Activated naive CD8-positive, alpha-beta T cell treated with anti-CD3 and anti-CD28 coated beads, Interleukin-2, amount 10 ng/mL, durations not matched to agents 7 days and 5 days (primary cell): ENCODE measurements at places on chromosomes 12 and 14. TPM values are rescaled to one million over a fixed set of nuclear protein-coding genes. Genes with fewer than 3 reads are reported as not detected.

GRCh38 chr14:69652942-69653684 lies 41.7 kb downstream of the SUSD6 start:
- no peaks in the 10 kb centered on the region for H3K27me3 ChIP-seq
- H3K4me3 ChIP-seq, result peak overlapping the region; percentile 25
- peak overlapping the region; percentile 54 for H3K27ac ChIP-seq
- no peak for DNase-seq

- H3K27ac ChIP-seq, result no peak overlapping the region
- peaks cover 2% of the 10 kb centered on the region for H3K4me1 ChIP-seq
- no peak for DNase-seq
- peaks cover 9% of the 10 kb centered on the region for H3K27me3 ChIP-seq
- no peaks in the 10 kb centered on the region for H3K36me3 ChIP-seq
Observed at GRCh38 chr12:32671930-32672780, 6.9 kb upstream of the DNM1L start.

DNA sequence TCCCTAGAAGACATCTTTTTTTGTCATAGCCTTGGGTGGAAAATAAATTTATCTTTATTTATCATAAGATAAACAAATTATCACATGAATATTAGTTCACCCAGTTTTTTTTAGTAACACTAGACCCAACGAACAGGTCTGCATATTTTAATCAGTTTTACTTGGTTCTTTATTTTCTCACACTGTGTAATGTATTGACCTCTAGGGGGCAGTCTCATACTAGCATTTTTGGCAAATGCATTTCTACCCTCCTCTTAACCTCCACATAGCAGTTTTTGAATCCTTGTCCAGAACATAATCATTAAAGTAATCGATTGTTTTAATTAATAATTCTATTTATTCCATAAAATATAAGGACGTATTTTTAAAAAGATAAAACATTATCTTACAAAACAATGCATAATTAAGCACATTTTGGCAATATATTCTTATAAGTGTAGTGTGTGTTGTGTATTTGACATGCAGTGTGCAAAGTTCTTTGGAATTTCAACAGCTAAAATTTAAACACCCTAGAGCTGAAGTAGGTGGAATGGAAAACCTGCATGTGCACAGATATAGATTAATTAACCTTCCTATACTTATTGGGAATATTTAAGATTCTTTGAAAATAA lies 31.6 kb upstream of the PTPRQ start:
- no peak for DNase-seq
- no peaks in the 10 kb centered on the region for H3K4me1 ChIP-seq
- no peak overlapping the region for H3K27ac ChIP-seq
- H3K36me3 ChIP-seq, result no peaks in the 10 kb centered on the region
- H3K27me3 ChIP-seq, result no peaks in the 10 kb centered on the region

The C12orf60 gene
- total RNA-seq, result 1.3 TPM

DNA sequence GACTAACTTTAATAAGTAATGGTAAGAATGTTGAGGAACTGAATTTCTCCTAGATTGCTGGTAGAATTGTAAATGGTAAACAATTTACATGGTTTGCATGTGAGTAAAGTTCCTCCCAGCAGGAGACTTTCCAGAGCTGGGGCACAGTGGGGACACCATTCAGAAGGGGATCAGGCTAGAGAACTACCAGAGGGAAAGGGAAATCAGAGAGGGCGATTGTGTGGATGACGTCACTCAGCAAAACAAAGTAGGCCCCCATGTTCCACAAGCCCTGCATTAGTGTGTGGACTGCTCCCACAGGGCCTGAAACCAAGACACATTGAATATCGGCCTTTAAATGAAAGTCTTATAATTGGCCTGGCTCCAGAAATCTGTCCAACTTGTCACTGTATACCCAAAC lies 9.5 kb downstream of the RNASE11 start:
- H3K4me1 ChIP-seq, result no peaks in the 10 kb centered on the region
- H3K27me3 ChIP-seq, result peaks cover 4% of the 10 kb centered on the region
- no peak overlapping the region for H3K4me3 ChIP-seq
- no peak overlapping the region for H3K27ac ChIP-seq

The MYL2 gene
- total RNA-seq, result not detected

The KRT6A gene
- not detected for total RNA-seq

DNA sequence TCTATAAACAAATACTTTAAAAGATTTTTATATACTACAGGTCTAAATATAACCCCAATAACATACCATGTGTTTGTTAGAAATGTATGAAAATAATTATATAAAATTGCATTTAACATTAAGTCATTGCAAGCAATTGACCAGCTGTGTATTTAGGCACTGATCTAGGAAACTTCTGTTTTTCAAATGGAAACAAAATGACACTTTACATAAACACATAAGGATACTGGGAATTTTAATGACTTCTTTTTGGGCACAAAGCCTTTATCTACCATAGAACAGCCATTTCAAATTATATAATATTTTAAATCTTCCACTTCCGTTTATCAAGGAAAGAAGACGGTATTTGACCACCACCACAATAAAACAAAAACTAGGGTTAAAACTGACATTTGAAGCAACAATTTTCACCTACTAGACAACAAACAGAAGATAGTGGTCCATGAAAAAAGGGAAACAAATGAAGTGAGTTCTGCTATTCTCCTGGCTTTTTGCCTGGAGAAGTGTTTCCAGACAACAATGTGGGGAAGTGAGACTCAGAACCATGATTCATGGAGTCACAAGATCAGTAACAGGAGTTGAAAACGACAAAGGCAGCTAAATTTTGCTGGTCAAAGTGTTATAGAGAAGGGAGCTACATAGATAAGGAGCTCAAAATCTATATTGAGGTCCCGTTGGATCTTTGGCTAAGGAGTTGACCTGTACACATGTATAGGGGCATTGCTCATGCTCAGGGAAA lies 475.1 kb downstream of the TRHDE start:
- no peaks in the 10 kb centered on the region for H3K4me1 ChIP-seq
- DNase-seq, result no peak
- H3K27me3 ChIP-seq, result no peaks in the 10 kb centered on the region
- no peak overlapping the region for H3K4me3 ChIP-seq
- H3K36me3 ChIP-seq, result no peaks in the 10 kb centered on the region

- no peaks in the 10 kb centered on the region for H3K4me1 ChIP-seq
- no peak overlapping the region for H3K4me3 ChIP-seq
- DNase-seq, result no peak
- H3K27me3 ChIP-seq, result no peaks in the 10 kb centered on the region
- H3K27ac ChIP-seq, result no peak overlapping the region
Observed at GRCh38 chr12:79592865-79593264, 97.9 kb downstream of the PAWR start.

DNA sequence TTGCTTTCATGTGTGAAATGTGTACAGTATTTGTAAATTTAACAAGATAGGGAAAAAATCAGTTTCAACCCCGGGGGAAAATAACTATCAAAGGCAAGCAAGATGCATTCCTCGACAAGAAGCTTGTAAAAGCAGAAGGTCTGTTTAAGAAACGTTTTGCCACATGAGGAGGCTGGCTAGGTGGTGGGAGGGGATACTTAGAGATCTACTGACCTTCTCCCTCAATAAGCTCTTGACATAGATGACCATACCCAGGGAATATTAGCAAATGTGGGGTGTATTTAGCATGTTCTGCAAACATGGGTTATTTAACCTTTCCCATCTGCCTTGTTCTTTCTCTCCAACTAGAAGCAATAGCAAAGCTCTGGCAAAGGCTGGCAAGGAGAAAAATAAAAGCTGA lies 4.9 kb downstream of the PTCSC3 start:
- no peaks in the 10 kb centered on the region for H3K36me3 ChIP-seq
- H3K27me3 ChIP-seq, result peaks cover 7% of the 10 kb centered on the region
- no peak overlapping the region for H3K27ac ChIP-seq
- no peaks in the 10 kb centered on the region for H3K4me1 ChIP-seq
- DNase-seq, result no peak

GRCh38 chr12:59396519-59396918 lies 199.3 kb upstream of the SLC16A7 start:
- no peak for DNase-seq
- no peaks in the 10 kb centered on the region for H3K4me1 ChIP-seq
- no peaks in the 10 kb centered on the region for H3K36me3 ChIP-seq
- no peak overlapping the region for H3K27ac ChIP-seq

DNA sequence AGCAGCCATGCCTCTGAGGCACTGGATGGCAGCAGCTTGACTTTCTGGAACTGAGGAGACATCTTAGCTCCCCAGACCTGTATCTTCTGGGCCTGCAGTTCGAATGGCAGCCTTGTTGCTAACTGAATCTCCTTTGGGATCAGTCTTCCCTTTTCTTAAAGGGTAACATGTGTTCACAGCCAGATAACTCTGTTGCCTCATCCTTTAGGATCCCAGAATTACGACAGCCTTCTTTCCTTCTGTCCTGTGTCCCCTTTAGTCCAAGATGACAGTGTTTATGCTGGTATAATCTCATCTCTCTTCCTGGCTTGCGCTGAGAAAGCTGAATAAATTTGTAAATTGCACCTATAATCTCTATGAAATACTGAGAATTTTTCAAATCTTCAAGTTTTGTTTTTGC lies 9.1 kb upstream of the ERC1 start:
- H3K4me1 ChIP-seq, result no peaks in the 10 kb centered on the region
- no peak for DNase-seq
- H3K27me3 ChIP-seq, result no peaks in the 10 kb centered on the region

The CIT gene
- 87.0 TPM for total RNA-seq
